Myocyte (in vitro differentiated cells): ENCODE measurements at places on chromosomes 1 and 21. TPM values are rescaled to one million over a fixed set of nuclear protein-coding genes. Genes with fewer than 3 reads are reported as not detected.

ADAMTSL4 gene
- total RNA-seq = 10.9 and 16.2 TPM in 2 replicates

GNG12 gene
- 60.5 and 62.6 TPM in 2 replicates for total RNA-seq

CD5L gene
- not detected in 2 replicates for total RNA-seq

MRPL39 gene
- total RNA-seq = 33.2 and 46.0 TPM in 2 replicates

OR6K3 gene
- not detected in 2 replicates for total RNA-seq

TFB2M gene
- 16.0 and 16.5 TPM in 2 replicates for total RNA-seq

RASSF5 gene
- total RNA-seq = 0.11 and 0.16 TPM in 2 replicates

C1QA gene
- not detected in 2 replicates for total RNA-seq

ABCA4 gene
- total RNA-seq = 0.08 and 0.52 TPM in 2 replicates

USP48 gene
- 24.6 and 28.4 TPM in 2 replicates for total RNA-seq

F5 gene
- total RNA-seq = not detected in 2 replicates

KCND3 gene
- under 0.01 and 0.03 TPM in 2 replicates for total RNA-seq

CNIH3 gene
- total RNA-seq = 6.3 and 14.7 TPM in 2 replicates

OR2L2 gene
- total RNA-seq = not detected in 2 replicates

BLACAT1 gene
- not detected in 2 replicates for total RNA-seq

NLRP3 gene
- total RNA-seq = 0.05 TPM in 1 of 2 replicates, not detected in the other

SLC45A3 gene
- 12.1 and 12.7 TPM in 2 replicates for total RNA-seq

SASS6 gene
- total RNA-seq = 1.6 and 1.9 TPM in 2 replicates

RHEX gene
- not detected in 2 replicates for total RNA-seq

OR10X1 gene
- not detected in 2 replicates for total RNA-seq

ZCCHC17 gene
- 32.9 and 34.7 TPM in 2 replicates for total RNA-seq

CD53 gene
- not detected in 2 replicates for total RNA-seq

DSCAM gene
- 0.05 TPM in 1 of 2 replicates, not detected in the other for total RNA-seq

AIRE gene
- 9.7 and 21.4 TPM in 2 replicates for total RNA-seq

SMPDL3B gene
- not detected in 2 replicates for total RNA-seq

OR2G6 gene
- not detected in 2 replicates for total RNA-seq

BRINP3 gene
- 0.05 and 0.08 TPM in 2 replicates for total RNA-seq

LDLRAD1 gene
- total RNA-seq = not detected in 2 replicates

COL6A1 gene
- total RNA-seq = 678 and 866 TPM in 2 replicates

PALMD gene
- total RNA-seq = 106 and 140 TPM in 2 replicates
